CD8-positive, alpha-beta memory T cell (primary cell): ENCODE measurements at places on chromosomes 7 and 10. TPM values are rescaled to one million over a fixed set of nuclear protein-coding genes. Genes with fewer than 3 reads are reported as not detected.

Gene DGKI
- 1.4 TPM for total RNA-seq

Gene PKD1L1
- total RNA-seq = 0.18 TPM

DNA sequence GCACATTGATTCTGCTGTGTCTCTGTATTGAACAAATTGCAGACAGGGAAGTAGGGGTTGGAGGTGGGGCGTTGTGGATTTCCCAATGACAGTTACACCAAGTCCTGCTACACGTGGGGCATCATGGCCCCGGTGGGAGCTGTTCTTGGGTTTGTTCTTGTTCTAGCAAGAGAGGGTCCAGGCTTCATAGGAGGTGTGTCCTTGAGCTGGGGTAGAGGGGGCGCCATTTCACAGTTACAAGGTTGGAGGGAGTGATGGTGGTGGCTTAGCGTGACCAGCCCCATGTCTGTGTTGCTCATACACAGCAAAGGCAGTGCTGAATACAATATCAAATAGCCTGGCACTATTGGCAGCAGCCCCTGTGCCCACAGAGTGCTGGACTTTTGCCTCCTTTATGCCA is 15.7 kb downstream of the SH2D4B start:
- no peaks in the 10 kb centered on the region for H3K27me3 ChIP-seq
- no peaks in the 10 kb centered on the region for H3K4me1 ChIP-seq
- no peak overlapping the region for H3K4me3 ChIP-seq
- no peak overlapping the region for H3K27ac ChIP-seq
- H3K36me3 ChIP-seq = no peaks in the 10 kb centered on the region

- no peaks in the 10 kb centered on the region for H3K36me3 ChIP-seq
- peak overlapping the region; percentile 74 for H3K4me3 ChIP-seq
- H3K4me1 ChIP-seq = peaks cover 52% of the 10 kb centered on the region
- peak overlapping the region; percentile 73 for H3K27ac ChIP-seq
- no peaks in the 10 kb centered on the region for H3K27me3 ChIP-seq
Measured at GRCh38 chr10:124743191-124744101, 732 bp downstream of the FAM53B start.

GRCh38 chr10:7622969-7623368 is 43.8 kb downstream of the ITIH5 start:
- H3K4me3 ChIP-seq = no peak overlapping the region
- no peaks in the 10 kb centered on the region for H3K27me3 ChIP-seq
- no peak for DNase-seq

DNA sequence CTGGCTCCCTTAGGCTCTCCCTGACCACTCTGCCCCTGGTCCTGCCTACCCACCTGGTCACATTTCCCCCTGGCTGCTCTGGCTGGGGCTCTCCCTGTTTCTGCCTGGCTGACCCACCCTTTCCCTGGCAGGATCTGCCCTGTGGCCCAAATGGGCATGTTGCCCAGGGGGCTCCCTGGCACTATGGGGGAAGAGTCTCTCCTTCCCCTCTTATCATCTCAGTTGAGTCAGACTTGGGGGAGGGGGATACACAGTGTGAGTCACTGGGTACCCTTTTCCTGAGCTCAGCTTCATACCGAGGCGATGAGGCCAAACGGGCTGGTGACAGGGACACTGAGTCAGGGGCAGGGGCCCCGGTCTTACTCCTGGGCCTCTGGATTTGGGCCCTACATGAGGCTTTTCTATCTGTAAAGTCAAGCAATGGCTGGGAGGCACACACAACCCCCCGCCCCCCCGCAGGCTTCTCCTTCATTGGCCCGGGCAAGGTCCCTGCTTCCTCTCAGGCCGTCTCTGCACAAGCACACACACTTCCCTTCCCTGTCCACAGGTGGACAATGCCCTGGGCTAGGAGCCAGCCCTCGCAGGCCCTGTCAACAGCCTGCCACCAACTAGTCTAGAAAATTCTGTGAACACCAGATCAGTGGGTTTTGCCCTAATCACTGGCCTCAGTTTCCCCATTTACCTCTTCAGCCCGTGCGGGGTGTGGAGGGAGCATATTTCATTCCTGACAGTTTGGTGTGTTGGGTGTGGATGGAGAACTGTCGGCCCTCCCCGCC is 627 bp upstream of the FLNC start:
- H3K4me3 ChIP-seq = no peak overlapping the region
- no peak overlapping the region for H3K27ac ChIP-seq
- peaks cover 7% of the 10 kb centered on the region for H3K4me1 ChIP-seq

DNA sequence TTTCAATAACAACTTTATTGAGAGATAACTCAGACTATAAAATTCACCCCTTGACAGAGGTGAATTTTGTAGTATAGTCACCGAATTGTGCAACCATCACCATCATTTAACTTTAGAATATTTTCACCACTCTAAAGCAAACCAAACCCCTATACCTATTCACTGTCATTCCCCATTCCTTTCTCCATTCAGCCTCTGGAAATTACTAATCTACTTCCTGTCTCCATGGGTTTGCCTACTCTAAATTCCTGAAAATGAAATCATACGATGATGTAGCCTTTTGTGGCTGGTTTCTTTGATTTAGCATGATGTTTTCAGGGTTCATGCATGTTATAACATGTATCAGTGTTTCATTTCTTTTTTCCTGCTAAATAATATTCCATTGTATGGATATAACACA is 15.6 kb upstream of the LMTK2 start:
- H3K27me3 ChIP-seq = no peaks in the 10 kb centered on the region
- no peaks in the 10 kb centered on the region for H3K36me3 ChIP-seq
- DNase-seq = no peak
- no peak overlapping the region for H3K27ac ChIP-seq
- H3K4me3 ChIP-seq = no peak overlapping the region

DNA sequence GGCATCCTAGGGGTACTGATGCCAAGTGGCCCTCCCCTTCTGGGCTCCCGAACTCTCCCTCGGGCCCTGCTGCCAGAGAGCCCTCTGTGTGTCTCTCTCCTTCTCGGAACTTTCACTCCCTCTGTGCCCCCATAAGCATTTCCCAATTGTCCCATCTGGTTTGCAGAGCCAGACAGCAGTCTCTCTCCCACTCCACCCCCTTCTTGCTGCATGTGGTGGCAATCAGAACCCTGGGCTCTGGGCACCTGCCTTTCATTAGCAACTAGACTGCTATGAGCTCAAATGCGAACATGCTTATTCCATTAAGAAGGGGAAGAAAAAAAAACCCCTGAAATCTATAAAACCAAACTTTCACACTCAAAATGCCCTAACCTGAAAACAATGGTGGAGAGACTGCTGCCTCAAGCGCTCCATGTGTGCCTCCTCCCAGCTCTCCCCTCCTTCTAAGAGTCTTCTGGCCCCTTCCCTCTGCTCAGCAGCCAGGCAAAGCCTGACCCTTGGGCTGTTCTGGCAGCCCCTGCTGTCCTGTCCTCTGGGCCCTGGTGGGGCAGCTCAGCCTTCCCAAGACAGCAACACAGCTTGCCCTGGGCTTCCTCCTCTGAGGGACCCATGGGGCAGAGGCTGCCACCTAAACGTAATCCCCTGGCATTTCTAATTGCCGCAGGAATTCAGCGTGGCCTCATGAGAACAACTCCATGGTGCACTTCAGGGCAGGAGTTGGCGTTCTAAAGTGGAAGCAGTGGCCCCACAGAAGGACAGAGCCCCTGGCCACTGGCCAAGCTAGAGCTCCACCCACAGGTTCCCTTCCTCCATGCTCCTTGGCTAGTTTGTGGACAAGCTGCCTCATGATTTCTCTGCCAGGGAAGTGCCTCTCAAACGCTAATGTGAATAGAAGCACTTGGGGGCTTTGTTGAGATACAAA is 415.4 kb downstream of the PLXNA4 start:
- no peaks in the 10 kb centered on the region for H3K4me1 ChIP-seq
- no peaks in the 10 kb centered on the region for H3K36me3 ChIP-seq
- no peak for DNase-seq
- H3K27me3 ChIP-seq = no peaks in the 10 kb centered on the region

- H3K4me3 ChIP-seq = peak overlapping the region; percentile 80
- no peaks in the 10 kb centered on the region for H3K27me3 ChIP-seq
- H3K4me1 ChIP-seq = peaks cover 38% of the 10 kb centered on the region
- no peaks in the 10 kb centered on the region for H3K36me3 ChIP-seq
Measured at GRCh38 chr7:150451833-150452461, 1.5 kb downstream of the GIMAP8 start.

Gene TMEM236
- 0.09 TPM for total RNA-seq

GRCh38 chr7:158470336-158470735 is 117.3 kb downstream of the PTPRN2 start:
- no peaks in the 10 kb centered on the region for H3K36me3 ChIP-seq
- DNase-seq = no peak
- H3K4me3 ChIP-seq = no peak overlapping the region

Gene COBL
- total RNA-seq = not detected

GRCh38 chr7:93856323-93856722 is 34.2 kb downstream of the TFPI2 start:
- no peaks in the 10 kb centered on the region for H3K4me1 ChIP-seq
- H3K27ac ChIP-seq = no peak overlapping the region
- H3K36me3 ChIP-seq = no peaks in the 10 kb centered on the region
- DNase-seq = no peak
- no peak overlapping the region for H3K4me3 ChIP-seq

GRCh38 chr10:37789590-37789989 is 67.8 kb downstream of the ZNF248 start:
- DNase-seq = no peak
- H3K36me3 ChIP-seq = no peaks in the 10 kb centered on the region
- H3K4me1 ChIP-seq = no peaks in the 10 kb centered on the region
- H3K27me3 ChIP-seq = no peaks in the 10 kb centered on the region
- H3K4me3 ChIP-seq = no peak overlapping the region
- no peak overlapping the region for H3K27ac ChIP-seq

DNA sequence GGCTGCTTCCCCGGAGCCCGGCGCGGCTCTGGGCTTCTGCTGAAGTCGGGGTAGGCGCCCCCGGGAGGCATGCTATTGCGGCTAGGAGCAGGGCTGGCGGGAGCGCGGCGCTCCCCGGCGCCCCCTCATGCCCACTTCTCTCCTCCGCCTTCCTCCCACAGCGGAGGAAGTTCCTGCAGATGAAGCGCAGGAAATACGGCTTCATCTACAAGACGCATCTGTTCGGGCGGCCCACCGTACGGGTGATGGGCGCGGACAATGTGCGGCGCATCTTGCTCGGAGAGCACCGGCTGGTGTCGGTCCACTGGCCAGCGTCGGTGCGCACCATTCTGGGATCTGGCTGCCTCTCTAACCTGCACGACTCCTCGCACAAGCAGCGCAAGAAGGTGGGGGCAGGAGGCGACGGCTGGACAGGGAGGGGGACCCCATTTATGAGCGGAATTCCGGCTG is 479 bp downstream of the CYP26A1 start:
- no peaks in the 10 kb centered on the region for H3K36me3 ChIP-seq
- peaks cover 21% of the 10 kb centered on the region for H3K27me3 ChIP-seq
- no peak overlapping the region for H3K4me3 ChIP-seq
- DNase-seq = no peak
- peaks cover 4% of the 10 kb centered on the region for H3K4me1 ChIP-seq

- H3K27ac ChIP-seq = no peak overlapping the region
- no peak overlapping the region for H3K4me3 ChIP-seq
- H3K4me1 ChIP-seq = peaks cover 5% of the 10 kb centered on the region
- DNase-seq = peak; percentile 46
- no peaks in the 10 kb centered on the region for H3K27me3 ChIP-seq
Measured at GRCh38 chr7:104923010-104923421, 91.0 kb upstream of the KMT2E start.

Gene ITPRID1
- not detected for total RNA-seq

DNA sequence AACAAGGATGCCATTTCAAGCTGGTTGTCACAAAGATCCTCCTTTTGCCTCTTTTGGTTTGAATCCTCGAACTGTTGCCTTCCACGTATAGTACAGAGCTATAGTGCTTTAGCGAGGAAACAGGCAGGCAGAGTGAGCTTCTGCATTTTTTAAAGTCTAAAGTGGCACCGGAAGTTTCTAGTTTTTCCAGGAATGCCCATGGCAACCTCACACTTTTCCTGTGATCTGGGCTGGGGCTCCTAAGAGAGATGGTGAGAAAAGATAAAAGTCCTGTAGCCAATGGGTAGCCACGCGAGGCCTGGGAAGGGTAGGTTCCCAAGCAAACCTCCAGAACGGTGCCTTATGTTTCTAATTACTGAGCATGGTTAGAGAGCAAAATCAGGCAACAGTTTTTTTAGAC is 76.7 kb downstream of the CALD1 start:
- H3K27ac ChIP-seq = no peak overlapping the region
- DNase-seq = no peak
- no peak overlapping the region for H3K4me3 ChIP-seq
- peaks cover 12% of the 10 kb centered on the region for H3K4me1 ChIP-seq

- no peaks in the 10 kb centered on the region for H3K36me3 ChIP-seq
- H3K27me3 ChIP-seq = no peaks in the 10 kb centered on the region
- DNase-seq = no peak
- H3K27ac ChIP-seq = no peak overlapping the region
- H3K4me3 ChIP-seq = no peak overlapping the region
- no peaks in the 10 kb centered on the region for H3K4me1 ChIP-seq
Measured at GRCh38 chr10:33952692-33953360, 618.4 kb upstream of the NRP1 start.

Gene SLC13A1
- total RNA-seq = not detected

- no peak overlapping the region for H3K4me3 ChIP-seq
- no peaks in the 10 kb centered on the region for H3K4me1 ChIP-seq
- H3K27me3 ChIP-seq = no peaks in the 10 kb centered on the region
- no peak for DNase-seq
- H3K27ac ChIP-seq = no peak overlapping the region
- no peaks in the 10 kb centered on the region for H3K36me3 ChIP-seq
Measured at GRCh38 chr10:92328993-92329392, 38.0 kb downstream of the MARCHF5 start.

DNA sequence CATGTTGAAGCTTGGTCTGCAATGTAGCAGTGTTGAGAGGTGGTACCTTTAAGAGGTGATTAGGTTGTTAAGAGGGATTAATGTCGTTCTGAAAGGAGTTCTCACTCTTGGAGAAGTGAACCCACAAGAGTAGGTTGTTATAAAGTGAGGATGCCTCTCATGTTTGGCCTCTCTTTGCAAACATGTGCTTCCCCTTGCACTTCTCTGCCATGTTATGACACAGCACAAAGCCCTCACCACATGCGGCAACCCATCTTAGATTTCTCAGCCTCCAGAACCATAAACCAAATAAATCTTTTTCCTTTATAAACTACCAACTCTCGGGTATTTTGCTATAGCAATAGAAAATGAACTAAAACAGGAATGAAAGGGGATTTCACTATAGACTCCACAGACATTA is 66.3 kb downstream of the KMT2C start:
- no peaks in the 10 kb centered on the region for H3K27me3 ChIP-seq
- DNase-seq = no peak
- no peak overlapping the region for H3K4me3 ChIP-seq
- no peaks in the 10 kb centered on the region for H3K36me3 ChIP-seq
- H3K27ac ChIP-seq = no peak overlapping the region

GRCh38 chr10:23405540-23405939 is 33.3 kb upstream of the OTUD1 start:
- no peaks in the 10 kb centered on the region for H3K36me3 ChIP-seq
- H3K27ac ChIP-seq = no peak overlapping the region
- no peak overlapping the region for H3K4me3 ChIP-seq
